ENCODE measurements at places on chromosomes 4 and X. TPM values are rescaled to one million over a fixed set of nuclear protein-coding genes. Genes with fewer than 3 reads are reported as not detected.

Gene STS
- total RNA-seq: 3.4 TPM

Gene YY2
- 0.72 TPM for total RNA-seq

GRCh38 chrX:63128509-63128908, 222.6 kb downstream of the SPIN4 start:
- DNase-seq: peak; percentile 9

DNA sequence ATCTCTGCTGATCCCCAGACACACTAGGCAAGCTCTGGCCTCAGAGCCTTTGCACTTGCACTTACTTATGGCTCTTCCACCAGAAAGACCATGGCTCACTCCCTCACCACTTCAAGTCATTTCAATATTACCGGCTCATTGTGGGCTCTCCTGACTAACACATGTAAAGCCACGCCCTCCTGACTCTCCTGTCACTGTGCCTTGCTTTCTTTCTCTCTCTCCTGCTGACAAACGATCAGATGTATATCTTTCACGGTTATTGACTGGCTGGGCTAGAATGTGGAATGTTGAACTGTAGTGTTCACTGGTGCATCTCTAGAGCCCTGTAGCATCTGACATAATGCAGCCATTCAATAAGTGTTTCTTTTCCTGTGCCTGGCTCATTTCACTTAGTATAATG, 425.1 kb downstream of the RAB28 start:
- DNase-seq: no peak

DNA sequence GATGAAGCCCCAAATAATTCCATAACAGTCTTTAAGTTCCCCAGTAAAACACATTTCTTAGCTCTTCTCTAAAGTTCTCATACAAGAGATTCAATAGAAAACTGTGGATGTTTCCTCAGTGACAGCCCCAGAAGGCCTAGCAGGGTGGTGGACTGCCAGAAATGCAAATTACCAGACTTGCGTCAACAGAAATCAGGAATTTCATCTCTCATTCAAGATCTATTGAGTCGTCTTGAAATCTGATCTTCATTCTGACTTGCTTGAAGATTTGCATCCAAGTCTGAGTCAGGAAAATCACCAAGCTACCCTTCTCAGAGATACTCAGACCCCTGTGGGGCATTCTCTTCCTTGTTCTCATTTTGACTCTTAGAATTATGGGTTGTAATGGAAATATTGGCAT, 68.9 kb upstream of the NDP start:
- DNase-seq: peak; percentile 7

GRCh38 chr4:182276210-182277109, 33.3 kb downstream of the TENM3 start:
- no peak for DNase-seq

- DNase-seq: peak; percentile 98
These were observed 162.3 kb upstream of the MAMLD1 start for GRCh38 chrX:150200820-150201287.

DNA sequence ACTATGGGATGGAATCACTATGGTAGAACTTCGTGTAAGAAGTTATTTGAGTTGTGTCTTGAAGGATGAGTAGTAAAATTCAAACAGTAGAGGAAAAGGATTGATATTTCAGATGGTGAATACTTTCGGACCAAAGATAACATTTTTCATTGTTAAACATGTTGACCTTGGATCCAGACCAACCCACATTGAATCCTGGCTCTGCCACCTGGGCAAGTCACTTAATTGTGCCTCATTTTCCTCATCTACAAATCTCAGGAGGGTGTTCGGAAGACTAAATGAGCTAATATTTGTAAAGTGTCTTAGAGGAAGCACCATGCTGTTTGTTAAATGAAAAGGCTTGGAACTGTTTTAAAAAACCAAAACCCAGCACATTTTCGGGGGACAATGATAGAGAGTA, 1.4 kb upstream of the AIFM1 start:
- DNase-seq: no peak

DNA sequence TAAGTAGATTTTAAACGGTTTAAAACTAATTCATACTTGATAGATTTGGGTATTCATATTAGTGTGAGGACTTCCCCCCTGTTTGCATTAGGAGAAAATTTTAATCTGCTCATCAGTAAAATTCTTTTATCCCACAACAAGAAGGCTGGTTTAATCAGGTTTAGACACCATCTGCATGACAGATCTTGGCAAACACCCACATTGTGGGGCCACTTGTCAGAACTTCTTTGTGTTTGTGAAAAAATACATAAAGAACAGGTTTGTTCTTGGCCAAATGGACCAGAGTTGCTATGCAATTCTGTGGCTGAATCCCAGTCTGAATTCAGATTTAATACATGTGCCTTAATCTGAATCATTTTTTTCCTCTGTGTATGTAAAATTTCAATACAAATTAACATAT, 121.1 kb downstream of the REPS2 start:
- no peak for DNase-seq
